ENCODE measurements at places on chromosomes 1 and 21.

DNA sequence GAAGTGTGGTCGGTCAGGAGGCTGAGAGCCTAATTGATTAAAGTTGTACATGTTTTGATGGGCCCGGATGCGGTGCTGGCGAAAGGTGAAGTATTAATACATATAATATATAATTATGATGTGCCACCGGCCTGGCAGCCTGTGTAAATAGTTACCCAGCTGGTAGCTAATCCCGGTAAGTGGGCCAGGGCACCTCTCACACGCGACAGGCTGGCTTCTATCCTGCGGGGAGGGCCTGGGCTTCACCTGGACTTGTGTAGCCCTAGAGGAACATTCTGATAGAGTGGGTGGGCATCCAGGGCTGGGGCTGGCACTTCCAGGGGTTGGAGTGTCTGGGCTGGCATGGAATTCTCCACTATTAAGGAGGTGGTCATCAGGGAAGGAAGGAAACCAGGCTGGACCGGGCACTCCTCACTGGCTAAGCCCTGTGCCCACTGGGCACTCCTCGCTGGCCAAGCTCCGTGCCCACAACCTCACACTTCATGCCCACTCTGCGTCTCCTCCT is 48.3 kb downstream of the IGSF21 start:
- DNase-seq = no peak

DNA sequence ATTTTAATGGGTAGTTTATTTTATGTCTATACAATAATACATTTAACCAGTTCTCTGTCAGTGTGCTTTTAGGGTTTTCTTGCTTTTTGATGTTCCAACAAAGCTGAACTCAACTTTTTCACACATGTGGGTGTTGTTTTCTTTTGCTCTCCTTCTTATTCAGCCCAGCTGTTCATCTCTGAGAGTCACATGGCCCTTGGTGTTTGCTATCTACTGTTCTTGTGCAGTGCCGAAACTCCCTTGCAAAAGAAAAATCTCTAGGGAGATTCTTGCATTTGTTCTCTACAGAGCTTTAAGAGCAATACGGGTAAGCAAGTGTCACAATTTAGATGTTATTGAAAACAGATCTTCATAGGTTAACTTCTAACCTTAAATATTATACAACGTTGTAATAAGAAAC is 281.1 kb upstream of the CXADR start:
- no peak for DNase-seq

DNA sequence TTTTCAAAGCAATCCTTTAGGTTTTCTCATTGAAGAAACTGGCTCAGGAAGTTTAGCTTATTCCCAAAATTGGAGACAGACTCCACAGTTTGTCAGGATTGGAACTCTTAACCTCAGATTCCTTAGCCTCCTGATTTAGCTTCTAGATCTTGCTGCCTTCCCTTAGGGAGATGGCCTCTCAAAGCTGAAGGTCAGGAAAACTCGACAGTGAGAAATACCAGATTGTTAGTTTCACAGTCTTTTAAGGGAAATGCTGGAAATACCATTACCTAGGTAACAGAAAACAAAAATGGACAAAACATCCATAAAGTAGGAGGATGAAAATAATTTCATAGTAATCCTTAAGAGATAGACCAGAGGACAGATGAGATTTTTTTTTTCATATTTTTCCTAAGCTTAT is 7.8 kb downstream of the RASAL2 start:
- no peak for DNase-seq

DNA sequence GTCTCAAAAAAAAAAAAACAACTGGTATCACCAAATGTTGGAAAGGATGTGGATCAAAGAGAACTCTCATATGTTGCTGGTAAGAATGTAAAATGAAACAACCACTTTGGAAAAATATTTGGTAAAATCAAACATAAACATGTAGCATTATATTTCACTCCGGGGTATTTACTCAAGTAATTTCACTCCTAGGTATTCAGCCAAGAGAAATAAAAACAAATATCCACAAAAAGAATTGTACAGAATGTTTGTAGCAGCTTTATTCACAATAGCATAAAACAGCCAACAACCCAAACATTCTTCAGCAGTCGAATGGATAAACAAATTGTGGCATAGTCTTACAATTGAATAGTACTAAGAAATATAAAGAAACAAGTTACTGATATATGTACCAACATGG is 32.4 kb upstream of the ZSWIM5 start:
- DNase-seq = no peak

GRCh38 chr1:53552146-53552861 is 93.1 kb downstream of the DMRTB1 start:
- no peak for DNase-seq

DNA sequence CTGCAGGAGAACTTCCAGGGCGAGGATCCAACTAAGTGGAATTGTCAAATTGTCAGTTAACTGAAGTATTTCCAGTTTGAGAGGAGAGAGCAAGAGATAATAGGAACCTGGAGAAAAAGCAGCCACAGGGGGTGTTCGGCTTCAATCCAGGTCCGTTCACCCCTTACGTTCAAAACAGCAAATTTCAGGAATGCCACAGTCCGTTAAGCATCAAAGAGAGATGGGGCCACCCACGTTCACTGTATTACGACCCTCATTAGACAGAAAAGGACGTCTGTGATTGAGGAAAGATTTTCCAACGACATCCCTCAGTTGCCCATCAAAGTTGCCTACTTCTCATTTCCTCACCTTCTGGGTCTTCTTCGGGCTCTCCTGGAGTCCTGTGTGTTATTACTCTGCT is 422.5 kb upstream of the VAMP3 start:
- DNase-seq = no peak

DNA sequence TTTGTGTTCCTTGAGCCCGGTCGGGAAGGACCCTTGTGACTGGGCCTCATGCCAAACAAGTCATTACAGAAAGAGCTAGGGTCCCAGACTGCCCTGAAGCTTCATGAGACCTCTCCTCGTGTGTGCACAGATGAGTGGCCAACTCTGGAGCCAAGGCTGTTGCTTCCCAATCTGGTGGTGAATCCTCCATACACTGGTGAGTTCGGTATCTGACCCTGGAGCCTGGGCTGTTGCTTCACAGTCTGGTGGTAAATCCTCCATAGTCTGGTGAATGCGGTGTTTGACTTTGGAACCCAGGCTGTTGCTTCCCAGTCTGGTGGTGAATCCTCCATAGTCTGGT is 737.8 kb downstream of the MATN1 start:
- no peak for DNase-seq

GRCh38 chr1:161723459-161724141 is 2.3 kb downstream of the FCRLB start:
- no peak for DNase-seq

- no peak for DNase-seq
These were observed 2.7 kb downstream of the SERPINC1 start for GRCh38 chr1:173914366-173914871.

DNA sequence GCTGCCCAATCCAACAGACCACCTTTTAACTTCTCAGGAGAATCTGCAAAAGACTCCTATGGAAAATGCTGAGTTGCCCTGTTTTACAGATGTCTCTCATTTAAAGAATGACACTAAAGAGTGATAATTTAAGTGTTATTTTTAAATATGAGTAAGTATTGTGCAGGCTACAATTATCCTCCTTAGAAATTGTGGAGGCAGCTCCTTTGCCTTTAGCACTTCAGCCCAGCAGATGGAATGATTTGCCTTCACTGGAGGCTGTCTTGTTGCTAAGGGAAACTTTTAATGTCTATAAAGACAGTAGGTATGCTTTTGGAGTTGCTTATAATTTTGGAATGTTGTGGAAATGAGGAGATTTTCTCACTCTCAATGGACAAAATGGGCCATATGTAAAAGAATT is 1345.5 kb downstream of the NCAM2 start:
- no peak for DNase-seq

DNA sequence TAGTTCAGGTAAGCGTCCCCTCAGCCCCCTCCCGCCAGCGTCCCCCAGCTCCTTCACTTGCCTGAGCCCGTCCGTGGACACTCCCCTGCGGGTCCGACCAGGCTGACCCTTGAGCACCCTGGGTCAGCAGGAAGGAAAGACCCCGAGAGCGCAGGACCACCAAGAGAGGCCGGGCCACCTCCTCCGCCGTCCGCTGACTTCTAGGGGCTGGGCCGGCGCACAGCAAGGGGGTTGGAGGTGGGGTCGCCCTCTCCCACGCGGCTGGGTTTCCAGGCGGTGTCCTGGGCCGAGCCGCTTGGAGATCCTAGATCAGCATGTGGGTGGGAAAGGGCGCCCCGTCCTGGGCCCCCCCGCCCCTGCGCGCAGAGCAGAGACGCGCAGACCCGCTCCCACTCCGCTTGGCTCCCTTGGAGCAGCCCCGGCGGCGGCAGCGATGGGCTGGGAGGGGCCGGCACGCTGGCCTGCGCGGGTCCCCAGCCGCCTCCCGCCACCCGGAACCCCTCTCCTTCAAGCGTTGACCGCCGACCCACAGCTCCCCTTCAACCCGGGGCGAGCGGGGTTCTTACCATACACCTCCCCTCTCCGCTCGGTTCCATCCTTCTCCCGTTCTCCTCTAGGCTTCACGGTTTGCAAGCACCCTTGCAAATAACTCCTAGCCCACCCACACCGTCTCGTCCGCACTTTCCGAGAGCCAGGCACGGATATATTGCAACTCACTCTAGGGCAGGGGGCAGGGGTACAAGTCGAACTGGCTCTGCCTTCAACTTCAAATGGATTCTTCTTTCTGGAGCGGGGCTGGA is 7.5 kb downstream of the KNCN start:
- DNase-seq = no peak

DNA sequence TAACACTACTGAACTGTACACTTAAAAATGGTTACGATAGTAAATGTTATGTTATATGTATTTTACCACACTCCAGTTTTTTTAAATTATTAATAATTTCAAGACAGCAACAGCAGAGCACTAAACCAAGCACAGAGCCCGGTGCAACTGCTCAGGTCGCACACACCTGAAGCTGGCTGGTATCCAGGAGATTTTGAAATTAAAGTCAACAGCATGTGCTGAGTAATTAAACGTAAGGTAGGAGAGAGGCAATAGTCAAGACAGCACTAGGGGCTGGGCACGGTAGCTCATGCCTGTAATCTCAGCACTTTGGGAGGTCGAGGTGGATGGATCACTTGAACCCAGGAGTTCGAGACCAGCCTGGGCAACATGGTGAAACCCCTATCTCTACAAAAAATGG is 35.1 kb upstream of the SLC30A10 start:
- DNase-seq = no peak

DNA sequence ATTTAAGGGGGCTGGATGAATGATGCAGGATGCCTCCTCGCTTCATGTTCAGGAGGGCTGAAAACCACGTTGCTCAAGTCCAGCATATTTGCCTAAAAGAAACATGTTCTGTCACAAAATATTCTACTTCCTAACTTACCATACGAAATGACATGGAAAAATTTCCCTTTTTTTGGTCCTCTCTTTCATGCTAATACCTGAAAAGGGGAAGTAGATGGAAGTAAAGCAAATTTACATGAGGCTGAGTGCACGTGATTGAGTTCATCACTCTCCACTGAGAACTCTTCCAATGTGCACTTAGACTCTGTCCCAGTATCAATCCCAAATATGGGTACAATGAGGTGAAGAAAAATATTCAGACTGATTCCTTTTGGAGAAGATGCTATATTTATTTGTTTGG is 23.0 kb downstream of the XCL2 start:
- no peak for DNase-seq

- no peak for DNase-seq
These were observed 5.0 kb downstream of the TFF1 start for GRCh38 chr21:42361286-42361685.

- DNase-seq = no peak
These were observed 6.8 kb upstream of the PTPRC start for GRCh38 chr1:198632007-198632406.

DNA sequence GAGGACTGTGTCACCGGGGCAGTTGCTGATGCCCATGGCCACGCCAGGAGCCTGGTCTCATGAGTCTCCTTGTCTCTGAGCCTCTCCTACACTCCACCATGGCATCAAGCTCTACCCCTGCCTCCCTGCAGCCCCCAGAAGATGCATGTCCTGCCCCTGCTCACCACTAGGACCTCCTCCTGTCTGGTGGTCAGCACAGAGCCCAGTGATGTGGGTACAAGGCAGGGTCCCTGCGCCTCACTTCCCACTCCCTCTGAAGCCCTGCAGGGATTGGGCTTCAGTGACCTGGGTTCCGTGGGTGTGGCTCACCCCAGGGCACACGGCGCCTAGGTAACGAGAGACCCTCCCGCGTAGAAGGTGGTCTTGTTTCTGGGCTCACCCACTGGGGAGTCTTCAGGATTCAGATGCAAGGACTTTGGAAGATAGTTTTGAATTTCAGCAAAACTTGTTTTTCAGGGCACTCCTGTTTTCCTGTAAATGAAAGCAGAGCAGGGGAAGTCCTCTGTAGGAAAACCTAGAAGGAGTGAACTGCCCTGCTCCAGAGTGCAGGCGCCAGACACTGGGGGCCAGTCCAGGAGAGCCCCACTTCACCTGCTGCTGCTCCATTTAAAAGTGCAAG is 2.8 kb downstream of the COL18A1 start:
- no peak for DNase-seq

- no peak for DNase-seq
These were observed 143.8 kb downstream of the TNFSF18 start for GRCh38 chr1:172906778-172907592.

DNA sequence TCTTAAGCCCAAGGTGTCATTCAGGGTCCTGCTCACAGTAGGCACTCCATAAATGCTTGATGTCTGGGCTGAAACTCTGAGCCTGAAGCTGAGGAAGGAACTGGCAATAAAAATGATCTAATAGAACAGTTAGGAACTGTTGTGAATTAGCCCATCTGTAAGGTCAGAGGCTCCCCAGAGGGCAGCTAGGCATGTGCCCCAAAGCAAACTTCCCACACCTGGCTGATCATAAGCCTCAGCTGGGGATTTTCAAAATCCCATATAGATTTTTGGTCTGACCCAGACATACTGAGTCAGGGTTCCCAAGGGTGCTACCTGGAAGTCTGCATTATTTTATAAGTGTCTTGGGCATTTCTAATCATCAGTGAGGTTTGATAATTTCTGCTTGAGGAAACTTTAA is 309.4 kb upstream of the PROX1 start:
- DNase-seq = no peak

DNA sequence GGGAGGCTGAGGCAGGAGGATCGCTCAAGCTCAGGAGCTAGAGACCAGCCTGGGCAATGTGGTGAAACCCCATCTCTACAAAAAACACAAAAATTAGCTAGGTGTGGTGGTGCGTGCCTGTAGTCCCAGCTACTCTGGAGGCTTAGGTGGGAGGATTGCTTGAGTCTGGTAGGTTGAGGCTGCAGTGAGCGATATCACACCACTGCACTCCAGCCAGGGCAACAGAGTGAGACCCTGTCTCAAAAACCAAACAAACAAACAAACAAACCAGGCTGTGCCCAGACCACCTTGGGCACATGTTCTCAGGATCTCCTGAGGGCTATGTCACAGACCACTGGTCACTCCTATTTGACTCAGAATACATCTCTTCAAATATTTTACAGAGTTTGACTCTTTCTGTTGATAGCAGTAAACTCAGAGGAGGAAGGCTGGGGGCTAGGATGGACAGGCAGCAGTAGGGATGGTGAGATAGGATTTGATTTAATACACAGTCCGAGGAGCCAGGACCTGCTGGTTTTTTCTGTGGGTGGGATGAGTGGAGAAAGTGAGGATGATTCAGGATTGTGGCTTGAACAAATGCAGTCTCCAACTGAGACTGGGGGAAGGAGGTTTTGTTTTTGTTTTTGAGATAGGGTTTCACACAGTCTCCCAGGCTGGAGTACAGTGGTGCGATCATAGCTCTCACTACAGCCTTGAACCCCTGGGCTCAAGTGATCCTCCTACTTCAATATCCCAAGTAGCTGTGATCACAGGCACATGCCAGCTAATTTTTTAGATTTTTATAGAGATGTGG is 46.5 kb downstream of the OLFML3 start:
- no peak for DNase-seq

- no peak for DNase-seq
These were observed 23.1 kb upstream of the PHTF1 start for GRCh38 chr1:113782406-113782805.

- no peak for DNase-seq
These were observed 23.5 kb downstream of the TMEM51 start for GRCh38 chr1:15176898-15177665.

Measured in cortex of kidney (tissue), 1 donor.